GM12864 (cell line): ENCODE measurements at places on chromosomes 3 and 15.

DNA sequence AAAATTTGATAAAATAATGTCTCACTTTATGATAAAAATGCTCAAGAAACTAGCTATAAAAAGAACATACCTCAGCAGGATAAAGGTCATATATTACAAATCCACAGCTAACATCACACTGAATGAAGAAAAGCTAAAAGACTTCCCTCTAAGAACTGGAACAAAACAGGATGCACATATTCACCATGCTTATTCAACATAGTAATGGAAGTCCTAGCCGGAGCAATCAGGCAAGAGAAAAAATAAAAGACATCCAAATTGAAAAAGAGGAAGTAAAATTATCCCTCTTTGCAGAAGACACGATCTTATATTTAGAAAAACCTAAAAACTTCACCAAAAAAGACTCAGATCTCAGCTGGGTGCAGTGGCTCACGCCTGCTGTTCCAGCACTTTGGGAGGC is 34.0 kb downstream of the SENP7 start:
- DNase-seq = no peak

- DNase-seq = no peak
Measured at GRCh38 chr15:40282147-40282868, 556 bp downstream of the ANKRD63 start.

- no peak for DNase-seq
Measured at GRCh38 chr3:25621087-25621486, 43.6 kb downstream of the TOP2B start.

DNA sequence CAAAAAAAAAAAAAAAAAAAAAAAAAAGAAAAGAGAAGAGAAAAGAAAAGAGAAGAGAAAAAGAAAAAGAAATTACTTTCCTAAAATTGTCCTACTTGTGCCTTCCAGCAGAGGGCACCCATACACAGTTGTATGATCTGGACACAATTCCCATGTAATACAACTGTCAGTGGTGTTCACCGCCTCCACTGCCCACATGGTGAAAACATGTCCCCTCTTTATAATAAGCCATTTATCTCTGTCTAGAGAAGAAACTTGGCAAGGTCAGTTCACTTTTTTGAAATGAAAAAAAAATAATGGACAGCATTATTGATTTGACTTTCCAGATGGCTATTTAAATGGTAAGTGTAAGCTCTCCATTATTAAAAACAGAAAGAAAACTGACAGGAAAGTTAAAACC is 459.4 kb downstream of the GBE1 start:
- peak; percentile 1 for DNase-seq

GRCh38 chr3:186534113-186534669 is 10.0 kb downstream of the CRYGS start:
- peak; percentile 92 for DNase-seq

DNA sequence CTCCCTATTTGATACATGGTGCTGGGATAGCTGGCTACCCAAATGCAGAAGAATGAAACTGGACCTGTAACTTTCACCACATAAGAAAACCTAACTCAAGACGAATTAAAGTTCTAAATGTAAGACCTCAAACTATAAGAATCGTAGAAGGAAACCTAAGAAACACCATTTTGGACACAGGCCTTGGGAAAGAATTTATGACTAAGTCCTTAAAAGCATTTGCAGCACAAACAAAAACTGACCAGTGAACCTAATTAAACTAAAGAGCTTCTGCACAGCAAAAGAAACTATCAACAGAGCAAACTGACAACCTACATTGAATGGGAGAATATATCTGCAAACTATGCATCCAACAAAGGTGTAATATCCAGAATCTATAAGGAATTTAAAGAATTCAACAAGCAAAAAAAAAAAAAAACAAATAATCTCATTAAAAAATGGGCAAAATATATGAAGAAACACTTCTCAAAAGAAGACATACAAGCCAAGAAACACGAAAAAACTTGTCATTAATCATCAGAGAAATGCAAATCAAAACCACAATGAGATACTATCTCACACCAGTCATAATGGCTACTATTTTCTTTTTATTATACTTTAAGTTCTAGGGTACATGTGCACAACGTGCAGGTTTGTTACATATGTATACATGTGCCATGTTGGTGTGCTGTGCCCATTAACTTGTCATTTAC is 37.0 kb downstream of the HDGFL3 start:
- DNase-seq = no peak

GRCh38 chr15:85380812-85381642 is 624 bp downstream of the AKAP13 start:
- DNase-seq = no peak

DNA sequence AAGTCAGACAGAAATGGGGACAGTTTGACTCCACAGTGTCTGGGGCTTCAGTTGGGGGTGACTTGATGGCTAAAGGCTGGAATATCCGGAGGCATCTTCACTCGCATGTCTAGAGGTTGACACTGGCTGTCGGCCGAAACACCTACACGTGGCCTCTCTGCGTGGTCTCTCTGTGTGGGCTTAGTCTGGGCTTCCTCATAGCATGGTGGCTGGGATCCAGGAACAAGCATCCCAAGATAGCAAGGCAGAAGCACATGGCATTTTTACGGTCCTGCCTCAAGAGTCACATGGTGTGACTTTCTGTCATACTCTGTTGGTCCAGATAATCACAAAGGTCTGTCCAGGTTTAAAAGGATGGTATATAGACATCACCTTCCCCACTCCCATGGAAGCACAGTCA is 34.5 kb downstream of the MAGI1 start:
- no peak for DNase-seq

DNA sequence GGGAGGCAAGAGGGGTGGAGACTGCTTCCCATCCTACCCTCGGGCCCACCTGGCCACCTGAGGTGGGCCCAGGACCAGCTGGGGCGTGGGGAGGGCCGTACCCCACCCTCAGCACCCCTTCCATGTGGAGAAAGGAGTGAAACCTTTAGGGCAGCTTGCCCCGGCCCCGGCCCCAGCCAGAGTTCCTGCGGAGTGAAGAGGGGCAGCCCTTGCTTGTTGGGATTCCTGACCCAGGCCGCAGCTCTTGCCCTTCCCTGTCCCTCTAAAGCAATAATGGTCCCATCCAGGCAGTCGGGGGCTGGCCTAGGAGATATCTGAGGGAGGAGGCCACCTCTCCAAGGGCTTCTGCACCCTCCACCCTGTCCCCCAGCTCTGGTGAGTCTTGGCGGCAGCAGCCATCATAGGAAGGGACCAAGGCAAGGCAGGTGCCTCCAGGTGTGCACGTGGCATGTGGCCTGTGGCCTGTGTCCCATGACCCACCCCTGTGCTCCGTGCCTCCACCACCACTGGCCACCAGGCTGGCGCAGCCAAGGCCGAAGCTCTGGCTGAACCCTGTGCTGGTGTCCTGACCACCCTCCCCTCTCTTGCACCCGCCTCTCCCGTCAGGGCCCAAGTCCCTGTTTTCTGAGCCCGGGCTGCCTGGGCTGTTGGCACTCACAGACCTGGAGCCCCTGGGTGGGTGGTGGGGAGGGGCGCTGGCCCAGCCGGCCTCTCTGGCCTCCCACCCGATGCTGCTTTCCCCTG is 2.2 kb upstream of the FES start:
- DNase-seq = no peak

GRCh38 chr3:30733209-30733608 is 126.8 kb downstream of the TGFBR2 start:
- DNase-seq = no peak

DNA sequence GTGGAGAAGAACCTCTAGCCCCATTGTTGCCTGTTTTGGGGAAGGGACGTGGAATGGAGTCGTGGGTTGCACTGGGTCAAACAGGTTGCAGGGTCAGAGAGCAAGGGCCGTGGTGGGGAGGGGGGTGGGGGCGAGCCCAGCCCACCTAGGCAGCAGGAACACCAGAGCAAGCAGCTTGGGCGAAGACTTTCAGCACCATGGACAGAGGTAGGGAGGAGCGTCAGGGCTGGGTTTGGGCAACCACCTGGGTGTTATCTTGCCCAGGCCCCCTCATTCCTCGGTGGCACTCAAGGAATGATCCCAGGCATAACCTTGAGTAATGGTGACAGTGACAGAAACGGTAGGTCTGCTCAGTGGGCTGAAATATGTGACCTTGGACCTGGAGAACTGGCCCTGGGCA is 45.9 kb upstream of the TMEM115 start:
- DNase-seq = no peak

- DNase-seq = no peak
Measured at GRCh38 chr3:43338295-43338694, 52.0 kb downstream of the SNRK start.

- no peak for DNase-seq
Measured at GRCh38 chr3:57179580-57180410, 14.6 kb upstream of the IL17RD start.

GRCh38 chr3:58508437-58508836 is 16.5 kb downstream of the KCTD6 start:
- no peak for DNase-seq

GRCh38 chr3:108495717-108496116 is 14.7 kb downstream of the MYH15 start:
- no peak for DNase-seq

- no peak for DNase-seq
Measured at GRCh38 chr3:65617787-65618186, 420.9 kb downstream of the MAGI1 start.

DNA sequence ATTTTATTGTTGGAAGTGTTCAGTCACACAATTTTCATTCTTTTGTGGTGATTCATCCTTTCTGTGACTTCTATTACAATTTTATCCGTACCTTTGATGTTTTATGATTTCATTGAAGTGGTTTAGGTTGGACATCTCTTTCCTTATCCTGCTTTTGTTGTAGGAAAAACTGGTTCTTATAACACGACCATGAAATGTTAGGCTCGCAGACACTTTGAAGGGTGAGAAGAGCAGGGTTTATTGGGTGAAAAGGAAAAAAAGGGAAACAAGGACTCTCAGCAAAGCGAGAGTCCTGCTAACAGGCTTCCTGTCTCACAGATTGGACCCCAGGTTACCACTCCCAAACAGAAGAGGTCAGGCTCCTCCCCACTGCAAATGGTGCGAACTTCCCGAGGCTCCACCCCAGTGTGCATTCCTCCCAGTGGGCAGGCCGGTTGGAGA is 257.4 kb downstream of the STXBP5L start:
- no peak for DNase-seq

DNA sequence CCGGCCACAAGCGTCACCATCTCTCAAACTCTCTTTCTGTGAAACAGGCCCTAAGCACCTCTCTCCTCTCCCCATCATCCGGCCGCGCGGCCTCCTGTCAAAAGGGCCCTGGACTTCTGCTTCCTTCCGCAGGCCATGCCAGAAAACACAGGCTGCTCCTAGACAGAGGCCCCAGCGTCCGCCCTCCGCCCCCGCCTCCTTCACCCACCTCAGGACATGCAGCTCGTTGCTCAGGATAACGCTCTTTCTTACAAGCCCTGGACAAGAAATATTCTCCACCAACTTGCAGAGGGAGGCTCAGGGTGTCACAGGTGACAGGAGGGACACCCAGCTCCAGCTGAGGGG is 212.0 kb downstream of the XXYLT1 start:
- no peak for DNase-seq

DNA sequence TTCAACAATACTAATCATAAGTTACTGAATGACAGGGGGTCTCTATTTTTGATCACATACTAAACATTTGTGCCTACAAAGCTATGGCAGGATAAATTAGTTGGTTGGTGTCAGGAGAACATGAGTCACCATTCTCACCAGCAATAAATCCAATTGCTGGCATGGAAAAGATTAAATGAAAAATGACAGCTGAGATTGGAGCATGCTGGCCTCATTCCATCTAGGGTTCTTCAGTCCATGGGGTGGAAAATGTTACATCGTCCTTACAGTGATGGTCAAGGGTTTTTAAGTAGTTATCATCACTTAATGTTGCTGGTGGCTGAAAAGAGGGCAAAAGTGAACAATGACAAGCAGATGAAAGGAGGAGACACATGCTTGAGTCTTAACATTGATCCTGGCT is 180.1 kb upstream of the BCL6 start:
- DNase-seq = no peak

DNA sequence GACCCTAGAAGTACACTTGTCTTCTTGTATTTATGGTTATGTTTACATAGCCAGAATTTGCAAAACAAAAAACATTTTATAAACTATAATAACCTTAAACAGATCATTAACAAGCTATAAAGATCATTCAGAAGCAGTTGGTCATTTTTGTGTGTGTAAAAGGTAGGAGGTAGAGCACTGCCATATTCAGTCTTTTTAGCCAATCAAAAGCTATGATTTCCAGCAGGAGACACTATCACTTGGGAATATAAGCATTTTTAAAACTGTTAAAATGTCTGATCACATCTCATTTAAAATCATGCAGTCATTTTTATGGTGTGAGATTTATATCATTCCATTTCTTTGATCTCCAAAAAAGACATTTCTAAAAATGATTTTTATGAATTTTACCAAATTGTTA is 42.6 kb upstream of the ATP2C1 start:
- no peak for DNase-seq

DNA sequence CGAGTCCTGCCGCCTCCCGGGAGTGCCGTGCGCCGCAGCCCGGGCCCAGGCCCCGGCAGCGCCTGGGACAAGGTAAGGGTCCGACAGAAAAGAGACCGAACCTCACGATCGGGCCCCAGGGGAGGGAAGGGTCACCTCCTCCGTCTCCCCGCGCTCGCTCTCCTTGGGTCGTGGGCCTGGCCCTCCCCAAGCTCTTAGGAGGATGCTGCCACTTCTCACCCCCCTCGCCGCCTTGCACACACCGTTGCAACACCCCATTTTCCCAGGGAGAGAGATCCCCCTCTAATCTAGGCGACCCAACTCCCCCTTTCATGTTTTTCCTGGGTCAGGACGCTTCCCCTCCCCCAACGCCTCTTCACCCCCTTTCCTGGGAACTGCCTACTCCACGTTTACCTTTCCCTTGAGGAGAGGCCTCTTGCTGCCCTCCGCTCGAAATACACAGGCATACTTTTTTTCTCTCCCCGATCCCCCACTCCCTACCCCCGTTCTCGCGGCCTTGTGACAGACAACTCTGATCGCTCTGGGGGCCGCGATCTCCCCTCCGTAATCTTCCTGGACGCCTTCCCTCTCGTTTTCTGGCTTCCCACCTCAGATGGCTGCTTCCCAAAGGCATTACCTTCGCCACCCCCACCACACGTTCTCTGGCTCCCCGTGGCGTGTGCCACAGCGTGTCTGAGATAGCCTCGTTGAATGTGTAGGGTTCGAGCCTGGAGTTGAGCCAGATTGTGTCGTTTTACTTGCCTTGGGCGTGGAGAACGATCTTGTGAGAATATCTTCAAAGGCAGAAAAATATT is 688 bp downstream of the SETD5 start:
- DNase-seq = no peak

GRCh38 chr3:127637546-127637945 is 8.6 kb downstream of the PODXL2 start:
- no peak for DNase-seq

DNA sequence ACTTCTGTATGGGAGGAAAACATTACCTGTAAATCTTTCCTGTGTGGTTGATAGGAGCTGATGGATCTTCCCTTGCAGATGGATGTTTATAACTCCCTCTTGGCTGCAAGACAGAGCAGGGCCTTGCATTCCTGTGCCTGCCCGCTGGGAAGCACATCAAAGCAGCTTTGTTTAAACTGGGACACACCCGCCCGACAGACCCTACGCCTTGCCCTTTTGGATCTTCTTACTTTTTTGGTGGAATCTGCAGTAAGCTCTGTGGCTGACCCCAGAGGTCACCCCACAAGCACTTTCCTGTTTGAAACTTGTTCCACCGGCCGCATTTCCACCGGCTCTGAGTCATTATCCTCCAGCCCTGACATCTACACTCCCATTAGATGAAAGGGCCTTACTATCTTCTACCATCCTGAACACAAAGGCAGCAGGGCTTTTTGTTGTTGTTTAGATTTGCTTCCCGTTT is 244.1 kb upstream of the STT3B start:
- no peak for DNase-seq

GRCh38 chr15:77127626-77128025 is 56.7 kb upstream of the TSPAN3 start:
- DNase-seq = no peak
